ENCODE measurements at places on chromosomes 7 and 10.

- no peak for DNase-seq
These were observed 1060.3 kb upstream of the CELF2 start for GRCh38 chr10:9957351-9957750.

- no peak for DNase-seq
These were observed 5.8 kb downstream of the GHRHR start for GRCh38 chr7:30969604-30969970.

GRCh38 chr7:133675510-133676218, 422.8 kb downstream of the EXOC4 start:
- DNase-seq = no peak

GRCh38 chr10:77446700-77447099, 190.9 kb downstream of the KCNMA1 start:
- DNase-seq = no peak

DNA sequence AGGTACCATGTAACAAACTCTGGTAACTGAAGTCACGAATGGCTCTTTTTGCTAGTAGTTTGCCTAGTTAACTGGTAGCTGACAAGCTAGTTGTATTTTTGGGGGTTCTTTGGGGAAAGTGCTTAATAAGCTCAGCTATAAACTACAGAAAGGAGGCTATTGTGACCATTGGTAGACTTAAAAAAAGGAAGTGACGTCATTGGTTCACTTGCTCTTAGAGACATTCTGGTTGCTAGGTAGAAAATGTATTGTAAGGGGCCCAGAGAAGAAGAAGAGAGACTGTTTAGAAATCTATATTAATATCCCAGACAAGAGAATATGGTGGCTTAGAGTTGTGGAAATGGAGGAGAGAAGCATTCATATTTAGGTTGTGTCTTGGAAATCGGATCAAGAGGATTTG, 103.0 kb downstream of the NXPH1 start:
- DNase-seq = no peak

DNA sequence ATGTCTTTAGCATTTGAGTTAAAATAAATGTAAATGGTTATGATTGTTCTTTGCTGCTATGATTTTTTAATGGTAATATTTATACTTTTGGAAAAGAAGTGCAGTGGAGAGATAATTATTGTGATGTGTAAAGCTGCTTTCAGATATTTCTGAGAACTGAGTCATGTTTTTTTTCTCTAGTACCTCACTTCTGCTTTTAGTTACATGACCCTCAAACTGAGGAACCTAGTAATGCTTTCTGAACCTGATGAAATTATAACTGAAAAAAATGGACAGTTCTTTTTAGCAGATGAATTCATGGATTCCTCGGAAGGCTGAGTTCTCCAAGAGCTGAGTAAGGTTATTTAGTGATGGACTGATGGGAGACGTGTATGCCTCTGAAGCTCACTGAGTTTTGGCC, 167.8 kb downstream of the CDCA7L start:
- no peak for DNase-seq

DNA sequence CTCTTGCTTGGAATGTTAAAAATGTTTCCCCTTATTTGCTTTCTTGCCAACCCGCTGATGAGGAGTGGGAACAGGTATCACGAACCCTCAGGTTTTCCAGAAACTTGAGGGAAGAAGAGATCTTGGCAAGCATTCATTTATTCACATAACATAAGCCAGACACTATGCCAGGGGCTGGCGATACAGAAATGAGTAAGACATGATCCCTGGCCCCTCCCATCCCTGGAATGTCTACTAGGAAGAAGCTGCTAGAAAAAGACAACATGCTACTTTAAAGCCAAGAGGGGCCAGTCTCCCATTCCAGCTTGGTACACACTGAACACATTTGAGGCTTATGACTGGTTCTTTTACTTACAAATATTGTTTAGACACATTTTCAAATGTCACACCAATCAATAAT, 26.4 kb downstream of the SLC35B4 start:
- DNase-seq = no peak

DNA sequence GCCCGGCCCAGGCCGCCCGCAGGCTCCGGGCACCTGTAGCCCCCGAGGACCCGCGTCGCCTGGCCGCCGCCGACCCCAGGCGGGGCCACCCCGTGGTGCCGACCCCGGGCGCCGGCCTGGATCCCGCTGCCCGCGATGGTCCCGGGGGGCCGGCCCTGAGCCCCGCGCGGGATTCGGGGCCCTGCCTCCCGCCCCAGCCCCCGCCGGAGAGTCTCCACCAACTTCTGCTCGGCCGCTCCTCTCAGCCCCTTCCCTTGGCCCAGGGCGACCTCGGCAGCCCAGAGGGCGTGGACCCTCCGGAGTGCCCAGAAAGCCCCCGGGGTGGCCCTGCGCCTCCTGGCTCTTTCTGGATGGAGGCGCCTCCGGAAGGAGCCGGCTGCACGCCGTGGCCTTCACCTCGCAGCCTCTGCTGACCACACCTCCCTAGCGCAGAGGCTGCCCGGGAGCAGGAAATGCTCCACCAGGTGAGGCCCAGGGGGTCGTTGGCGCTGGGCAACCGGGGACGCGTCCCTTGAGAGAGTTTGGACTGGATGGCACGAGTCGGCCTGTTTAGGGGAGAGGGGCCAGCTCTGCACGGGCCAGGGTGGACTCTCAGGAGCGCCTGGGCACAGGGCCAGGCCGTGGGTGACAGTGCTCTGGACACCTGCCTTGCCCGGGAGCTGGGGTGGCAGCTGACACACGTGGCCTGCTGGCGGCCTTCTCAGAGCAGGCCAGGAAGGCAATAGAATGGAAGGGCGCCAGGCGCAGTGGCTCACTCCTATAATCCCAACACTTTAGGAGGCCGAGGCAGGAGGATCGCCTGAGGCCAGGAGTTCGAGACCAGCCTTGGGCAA, 529 bp downstream of the ZNF853 start:
- no peak for DNase-seq

GRCh38 chr7:1883031-1883761, 213.1 kb downstream of the ELFN1 start:
- DNase-seq = no peak

- DNase-seq = no peak
These were observed 192.5 kb downstream of the ELFN1 start for GRCh38 chr7:1862560-1862959.

DNA sequence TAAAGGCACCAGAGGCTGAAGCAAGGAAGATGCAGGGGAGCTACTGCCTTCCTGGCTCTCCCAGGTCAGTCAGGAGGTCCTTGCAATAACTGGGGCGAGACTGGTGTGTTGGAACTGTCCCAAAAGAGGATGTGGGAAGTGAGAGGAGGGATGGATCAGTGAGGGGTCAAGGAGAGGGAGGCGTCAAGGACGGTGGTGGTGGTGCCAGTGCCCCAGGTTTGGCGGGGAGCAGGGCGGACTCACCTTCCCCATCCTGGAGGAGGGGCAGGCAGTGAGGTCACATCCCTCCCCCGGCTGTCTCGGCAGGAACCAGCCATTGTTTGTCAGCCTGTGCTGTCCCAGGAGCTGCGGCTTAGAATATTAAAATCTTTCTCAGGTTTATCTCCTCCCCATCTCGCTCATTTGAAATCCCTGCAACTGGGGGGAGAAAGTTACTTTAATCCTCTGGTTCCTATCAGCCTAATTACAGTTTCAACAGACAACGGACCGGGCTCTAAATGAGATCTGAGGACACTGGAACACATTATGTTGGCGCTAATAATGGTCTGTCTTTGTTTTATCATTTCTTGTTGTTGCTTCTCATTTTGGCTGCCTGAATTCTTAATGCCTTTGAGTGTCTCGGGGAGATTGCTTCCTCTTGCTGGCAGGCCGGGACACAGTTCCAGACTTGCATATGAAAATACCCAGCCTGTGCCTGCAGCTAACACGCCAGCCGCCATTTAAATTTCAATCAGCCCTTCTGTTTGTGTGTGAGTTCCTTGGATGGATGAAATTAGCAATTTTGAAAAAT, 387.5 kb downstream of the RPS24 start:
- no peak for DNase-seq

- DNase-seq = no peak
These were observed 371.9 kb downstream of the BMPER start for GRCh38 chr7:34277016-34277802.

GRCh38 chr7:158443688-158444483, 143.7 kb downstream of the PTPRN2 start:
- no peak for DNase-seq

GRCh38 chr7:194252-195009, 2.1 kb downstream of the FAM20C start:
- DNase-seq = no peak

GRCh38 chr10:43912469-43912868, 263.8 kb upstream of the ZNF32 start:
- no peak for DNase-seq

GRCh38 chr10:129404091-129404490, 63.0 kb upstream of the MGMT start:
- DNase-seq = no peak

DNA sequence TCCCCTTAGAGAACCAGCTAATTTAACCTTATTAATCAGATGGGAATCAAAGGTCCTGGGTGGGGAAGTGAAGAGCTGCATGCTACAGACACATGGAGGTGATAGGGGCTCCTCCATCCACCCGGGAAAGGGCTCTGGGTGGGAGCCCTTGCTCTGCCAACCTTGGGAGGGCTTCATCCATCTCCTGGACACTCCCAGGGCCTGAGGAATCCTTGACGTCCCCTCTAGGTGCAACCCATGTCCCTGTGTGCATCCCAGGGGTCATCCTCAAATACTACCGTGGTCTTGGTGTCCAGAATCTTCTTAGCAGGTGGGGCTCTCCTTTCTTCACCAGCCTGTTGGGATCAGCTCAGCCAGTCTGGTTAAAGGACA, 55.4 kb upstream of the IGFBP3 start:
- DNase-seq = no peak

GRCh38 chr7:109479388-109479787, 909.7 kb downstream of the DNAJB9 start:
- no peak for DNase-seq

- no peak for DNase-seq
These were observed 19.9 kb downstream of the SLC13A4 start for GRCh38 chr7:135708041-135708440.

GRCh38 chr7:130432886-130433285, 7.9 kb downstream of the CEP41 start:
- no peak for DNase-seq

DNA sequence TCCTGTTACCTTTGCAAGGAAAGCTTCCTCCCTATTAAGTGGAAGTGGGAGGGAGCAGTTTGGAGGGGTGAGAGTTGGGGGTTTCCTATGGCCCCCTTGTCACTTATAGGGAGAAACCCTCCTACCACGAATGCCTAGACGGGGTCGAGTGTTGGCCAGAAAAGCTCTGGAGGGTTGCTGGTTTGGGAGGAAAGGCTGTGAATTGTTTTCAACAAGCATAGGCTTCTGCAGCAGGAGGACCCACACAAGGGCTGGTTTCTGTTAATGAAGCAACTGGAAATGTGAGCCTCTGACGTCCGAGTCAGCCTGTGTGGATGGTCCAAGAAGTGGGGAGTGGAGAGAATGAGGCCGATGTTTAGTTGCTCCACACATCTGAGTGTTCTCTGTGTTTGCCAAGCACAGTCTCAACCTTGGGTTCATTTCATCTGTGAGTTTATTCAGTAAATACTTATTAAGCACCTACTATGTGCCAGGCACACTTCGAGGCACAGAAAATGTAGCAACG, 37.3 kb upstream of the LEP start:
- DNase-seq = no peak

GRCh38 chr7:114343949-114344708, 70.5 kb upstream of the FOXP2 start:
- no peak for DNase-seq

GRCh38 chr7:100088095-100088620, 611 bp upstream of the COPS6 start:
- no peak for DNase-seq

DNA sequence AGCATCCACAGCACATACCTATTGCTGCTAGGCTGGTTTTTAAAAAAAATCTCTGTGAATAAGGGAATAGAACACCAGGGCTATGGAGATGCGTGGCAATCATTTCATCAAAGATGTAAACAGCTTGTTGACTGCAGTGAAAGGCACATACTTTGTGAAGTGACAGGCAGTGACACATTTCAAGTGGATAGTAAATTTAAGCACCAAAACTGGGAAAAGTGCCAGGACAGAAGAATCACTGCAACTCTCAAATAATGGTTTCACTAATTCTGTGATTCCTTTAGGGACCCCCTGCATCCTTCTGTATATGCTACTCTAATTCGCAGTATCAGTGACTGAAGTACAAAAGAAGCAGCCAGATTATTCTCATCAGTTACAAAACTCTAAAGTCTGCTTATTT, 145.2 kb upstream of the KLF14 start:
- DNase-seq = no peak

GRCh38 chr10:122350893-122351292, 23.6 kb upstream of the PLEKHA1 start:
- no peak for DNase-seq

DNA sequence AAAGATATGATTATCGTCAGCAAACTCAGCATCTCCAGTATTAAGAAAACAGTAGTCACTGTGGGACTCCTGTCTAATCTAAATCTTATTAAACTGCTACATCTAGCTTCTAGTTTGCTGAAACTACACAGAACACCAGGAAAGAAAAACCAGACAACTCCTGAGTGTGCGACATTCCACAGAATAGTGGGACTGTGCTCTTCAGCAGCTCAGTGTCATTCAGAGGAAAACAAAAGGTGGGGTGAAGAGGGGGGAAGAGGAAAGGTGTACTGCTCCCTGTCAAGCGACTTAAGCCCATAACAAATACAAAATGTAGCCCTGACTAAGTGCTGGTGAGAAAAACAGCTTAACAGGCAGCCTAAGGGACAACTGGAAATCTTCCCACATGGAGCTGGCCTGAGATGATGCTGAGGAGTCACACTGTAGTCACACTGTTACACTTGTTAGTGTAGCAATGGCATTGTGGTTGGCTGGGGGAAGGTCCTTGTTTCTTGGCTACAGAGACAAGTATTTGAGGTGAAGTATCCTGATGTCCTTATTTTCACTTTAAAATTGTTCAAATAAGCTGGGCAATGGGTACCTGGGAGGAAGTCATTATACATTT, 135.5 kb downstream of the USP6NL start:
- DNase-seq = no peak

- no peak for DNase-seq
These were observed 172.9 kb upstream of the SEMA3E start for GRCh38 chr7:83821866-83822265.
